Frontal cortex (tissue), 4 donors: ENCODE measurements at places on chromosomes 1 and 21.

GRCh38 chr1:160891474-160891873 lies 6.5 kb upstream of the ITLN1 start:
- DNase-seq = no peak

- peak; percentile 71 for DNase-seq
Measured at GRCh38 chr1:30908696-30909364, at the start of gene SDC3. SDC3 (minus strand) TSS chr1:30908758; CDS start chr1:30908586, 172 bp downstream.

DNA sequence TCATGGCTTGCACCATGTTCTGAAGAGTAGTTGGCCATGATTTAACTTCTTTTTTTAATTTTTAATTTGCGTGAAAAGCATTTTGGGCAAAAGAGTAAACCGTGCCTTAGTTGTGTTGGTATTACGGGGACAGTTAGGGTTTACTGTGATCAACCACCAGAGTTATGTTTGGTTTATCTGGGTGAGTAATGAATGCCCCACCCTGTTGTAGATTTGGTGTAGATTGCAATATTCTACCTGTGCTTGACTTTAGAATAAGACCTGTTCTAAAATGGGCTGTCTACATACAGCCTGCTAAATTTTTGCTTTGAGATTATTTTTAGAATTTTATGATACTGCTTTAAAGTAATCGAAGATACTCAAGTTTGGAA lies 1.4 kb downstream of the USP25 start:
- no peak for DNase-seq

DNA sequence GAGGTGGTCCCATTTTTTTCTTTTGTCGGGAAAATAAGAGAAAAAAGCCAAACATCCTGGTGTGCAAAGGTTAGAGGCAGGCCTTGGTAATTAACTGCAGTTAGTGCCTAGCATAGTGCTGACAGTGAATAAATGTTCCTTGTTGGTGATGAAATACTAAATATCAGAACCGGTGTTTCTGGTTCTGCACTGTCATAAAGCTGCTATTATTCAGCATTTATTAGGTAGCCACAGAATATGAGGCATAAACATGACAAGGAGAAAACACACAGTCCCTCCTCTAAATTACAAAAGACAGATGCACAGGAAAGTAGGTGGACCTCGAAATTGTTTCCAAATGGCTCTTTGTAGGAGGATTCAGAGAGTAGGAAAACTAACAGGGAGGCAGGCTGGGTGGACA lies 122.0 kb upstream of the ADGRL2 start:
- DNase-seq = no peak

DNA sequence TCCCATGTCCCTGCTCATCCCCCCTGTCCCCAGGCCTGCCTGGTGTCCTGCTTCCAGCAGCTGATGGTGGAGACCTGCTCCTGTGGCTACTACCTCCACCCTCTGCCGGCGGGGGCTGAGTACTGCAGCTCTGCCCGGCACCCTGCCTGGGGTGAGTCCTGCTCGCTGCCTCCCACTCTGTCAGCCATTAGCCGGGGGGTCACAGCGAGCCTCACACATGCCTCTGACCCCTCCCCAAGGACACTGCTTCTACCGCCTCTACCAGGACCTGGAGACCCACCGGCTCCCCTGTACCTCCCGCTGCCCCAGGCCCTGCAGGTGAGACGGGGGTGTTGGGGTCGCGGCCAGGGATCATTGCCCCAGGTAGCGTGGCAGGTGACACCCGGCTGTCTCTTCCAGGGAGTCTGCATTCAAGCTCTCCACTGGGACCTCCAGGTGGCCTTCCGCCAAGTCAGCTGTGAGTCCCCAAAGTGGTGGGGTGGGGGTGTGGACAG lies 10.0 kb downstream of the SCNN1D start:
- DNase-seq = no peak

DNA sequence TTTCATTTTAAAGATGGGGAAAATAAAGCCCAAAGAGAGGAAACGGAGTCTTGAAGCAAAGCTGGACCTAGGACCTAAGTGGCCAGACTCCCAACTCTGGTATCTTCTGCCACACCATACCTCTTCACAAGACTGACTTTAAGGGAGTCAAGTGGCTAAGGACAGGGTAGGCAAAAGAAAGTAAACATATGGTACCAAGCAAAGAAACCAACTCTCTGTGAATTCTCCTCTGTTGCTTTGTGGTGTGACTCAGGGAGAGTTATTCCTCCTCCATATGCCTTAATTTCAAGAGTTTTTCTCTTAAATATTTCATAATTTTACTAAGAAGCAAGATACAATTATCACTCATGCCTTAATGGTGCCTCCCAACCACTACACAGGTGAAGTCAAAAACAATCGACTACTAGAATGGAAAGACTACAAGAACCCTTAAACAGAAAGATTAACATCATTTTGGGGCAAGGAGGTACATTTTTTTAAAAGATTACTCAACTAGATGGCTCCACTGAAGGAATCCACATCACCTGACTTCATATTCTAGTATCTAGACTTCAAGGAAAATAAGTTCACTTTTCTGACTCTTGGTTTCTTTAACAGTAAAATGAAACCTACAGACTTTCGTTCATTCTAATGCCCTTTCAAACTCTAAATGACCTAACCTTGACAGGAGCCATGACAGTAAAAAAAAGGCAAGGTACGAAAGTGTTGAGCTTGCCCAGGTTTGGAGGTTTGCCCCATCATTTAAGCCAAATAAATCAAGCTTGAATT lies 44.2 kb downstream of the LUZP1 start:
- no peak for DNase-seq

- no peak for DNase-seq
Measured at GRCh38 chr1:51729824-51730301, 113.0 kb downstream of the OSBPL9 start.

GRCh38 chr1:186155594-186155993 lies 219.5 kb downstream of the TPR start:
- peak; percentile 2 for DNase-seq

DNA sequence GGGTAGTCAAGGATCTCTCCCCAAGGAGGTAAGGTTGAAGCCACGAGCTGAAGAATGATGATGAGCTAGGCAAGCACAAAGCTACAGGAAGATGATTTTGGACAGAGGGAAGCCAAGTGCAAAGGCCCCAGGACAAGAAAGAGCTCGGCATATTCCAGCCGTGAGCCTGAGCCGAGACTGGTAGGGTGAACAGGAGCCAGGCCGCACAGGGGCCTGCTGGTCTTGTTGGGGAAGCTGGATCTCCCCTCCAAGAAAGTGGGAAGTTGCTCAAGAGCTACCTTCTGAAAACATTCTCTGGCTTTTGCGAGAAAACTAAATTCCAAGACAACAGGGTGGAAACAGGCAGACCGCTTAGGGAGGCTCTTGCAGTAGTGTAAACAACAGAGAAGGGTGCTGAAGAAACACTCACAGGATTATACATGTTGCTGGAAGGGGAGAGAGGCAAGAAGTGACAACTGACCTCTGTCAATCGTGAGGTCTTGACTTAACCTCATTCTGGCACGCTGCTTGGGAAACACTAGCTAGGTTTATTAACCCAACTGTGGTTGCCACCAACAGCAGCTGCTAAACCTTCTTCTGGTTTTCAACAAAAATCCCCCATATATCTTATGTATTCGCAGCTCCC lies 625.2 kb downstream of the SMYD3 start:
- no peak for DNase-seq

DNA sequence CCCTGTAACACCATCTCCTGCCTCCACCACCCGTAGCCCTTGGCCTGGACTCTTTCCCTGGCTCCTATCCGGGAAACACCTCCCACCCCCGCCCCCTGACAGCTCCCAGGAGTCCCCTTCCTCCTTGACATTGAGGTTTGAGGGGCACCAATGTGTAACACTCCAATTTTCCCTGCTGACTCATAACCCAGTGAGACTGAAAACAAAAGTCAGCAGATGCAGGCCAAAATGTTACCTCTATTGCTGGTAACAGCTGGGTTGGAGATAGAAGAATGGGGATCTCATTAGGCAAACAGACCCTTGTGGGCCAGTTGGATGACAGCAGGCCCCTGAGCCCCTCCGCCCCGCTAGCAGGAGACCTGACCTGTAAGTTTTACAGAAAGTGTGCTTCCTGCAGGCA lies 237.2 kb downstream of the KAZN start:
- DNase-seq = no peak

DNA sequence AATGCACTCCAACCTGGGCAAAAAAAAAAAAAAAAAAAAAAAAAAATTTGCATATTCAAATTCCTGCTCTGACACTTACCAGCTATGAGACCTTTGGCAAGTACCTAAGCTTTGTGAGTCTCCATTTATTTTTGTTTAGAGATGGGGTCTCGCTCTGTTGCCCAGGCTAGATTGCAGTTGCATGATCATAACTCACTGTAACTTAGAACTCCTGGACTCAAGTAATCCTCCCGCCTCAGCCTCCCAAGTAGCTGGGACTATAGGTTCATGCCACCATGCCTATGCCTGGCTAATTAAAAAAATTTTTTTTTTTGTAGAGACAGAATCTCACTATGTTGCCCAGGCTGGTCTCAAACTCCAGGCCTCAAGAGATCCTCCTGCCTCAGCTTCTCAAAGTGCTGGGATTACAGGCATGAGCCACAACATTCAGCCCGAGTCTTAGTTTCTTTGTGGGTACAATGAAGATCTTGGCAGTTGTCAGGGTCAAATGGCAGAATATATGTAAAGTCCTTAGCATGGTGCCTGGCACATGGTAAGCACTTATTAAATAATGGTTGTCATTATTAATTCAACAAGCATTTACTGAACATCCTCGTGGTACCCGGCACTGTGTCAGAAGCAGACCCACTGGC lies 53.5 kb upstream of the TENT5B start:
- DNase-seq = no peak

GRCh38 chr21:45822429-45823099 lies 159.0 kb upstream of the COL6A1 start:
- no peak for DNase-seq

DNA sequence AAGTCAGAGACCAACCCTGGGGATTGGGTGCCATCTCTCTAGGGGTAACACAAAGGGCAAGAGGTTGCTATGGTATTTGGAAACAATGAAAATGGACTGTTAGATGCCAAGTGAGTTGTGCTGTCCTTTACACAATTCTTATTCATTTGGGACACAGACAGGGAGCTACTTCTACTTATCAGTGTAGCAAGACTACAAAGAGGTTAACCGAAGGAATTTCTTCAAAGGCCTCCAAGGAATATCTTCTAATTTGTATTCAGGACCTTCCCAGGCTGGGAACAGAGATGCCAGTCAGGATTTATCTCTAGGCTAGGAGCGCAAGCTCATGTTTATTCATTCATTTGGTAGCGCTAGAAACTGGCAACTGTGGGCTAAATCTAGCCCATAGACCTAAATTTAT lies 2.6 kb downstream of the NAXE start:
- no peak for DNase-seq

- no peak for DNase-seq
Measured at GRCh38 chr1:87961992-87962391, 633.3 kb downstream of the LMO4 start.

DNA sequence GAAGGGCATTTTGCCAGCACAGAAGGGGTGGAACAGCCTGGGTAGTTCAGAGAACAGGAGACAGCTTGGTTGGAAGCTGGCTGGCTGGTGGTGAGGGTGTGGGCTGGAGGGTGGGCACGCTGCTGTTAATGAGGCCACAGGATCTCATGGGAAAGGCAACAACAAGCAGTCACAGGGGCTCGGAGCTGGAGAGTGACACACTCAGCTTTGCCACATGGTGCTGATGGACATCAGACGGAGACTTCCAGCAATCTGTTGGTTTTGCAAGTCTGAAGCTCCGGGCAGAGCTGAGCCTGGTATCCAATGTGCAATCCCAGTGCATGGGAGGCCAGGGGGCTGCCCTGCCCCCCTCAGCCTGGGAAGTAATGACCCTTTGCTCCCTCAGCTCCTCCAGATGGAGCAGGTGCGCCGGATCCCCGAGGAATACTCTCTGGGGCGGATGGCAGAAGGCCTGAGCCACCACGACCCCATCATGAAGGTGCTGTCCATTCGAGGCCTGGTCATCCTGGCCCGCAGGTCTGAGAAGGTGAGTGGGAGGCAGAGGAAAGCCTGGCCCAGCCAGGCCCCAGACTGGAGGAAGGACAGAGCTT lies 15.6 kb upstream of the TTC4 start:
- no peak for DNase-seq

DNA sequence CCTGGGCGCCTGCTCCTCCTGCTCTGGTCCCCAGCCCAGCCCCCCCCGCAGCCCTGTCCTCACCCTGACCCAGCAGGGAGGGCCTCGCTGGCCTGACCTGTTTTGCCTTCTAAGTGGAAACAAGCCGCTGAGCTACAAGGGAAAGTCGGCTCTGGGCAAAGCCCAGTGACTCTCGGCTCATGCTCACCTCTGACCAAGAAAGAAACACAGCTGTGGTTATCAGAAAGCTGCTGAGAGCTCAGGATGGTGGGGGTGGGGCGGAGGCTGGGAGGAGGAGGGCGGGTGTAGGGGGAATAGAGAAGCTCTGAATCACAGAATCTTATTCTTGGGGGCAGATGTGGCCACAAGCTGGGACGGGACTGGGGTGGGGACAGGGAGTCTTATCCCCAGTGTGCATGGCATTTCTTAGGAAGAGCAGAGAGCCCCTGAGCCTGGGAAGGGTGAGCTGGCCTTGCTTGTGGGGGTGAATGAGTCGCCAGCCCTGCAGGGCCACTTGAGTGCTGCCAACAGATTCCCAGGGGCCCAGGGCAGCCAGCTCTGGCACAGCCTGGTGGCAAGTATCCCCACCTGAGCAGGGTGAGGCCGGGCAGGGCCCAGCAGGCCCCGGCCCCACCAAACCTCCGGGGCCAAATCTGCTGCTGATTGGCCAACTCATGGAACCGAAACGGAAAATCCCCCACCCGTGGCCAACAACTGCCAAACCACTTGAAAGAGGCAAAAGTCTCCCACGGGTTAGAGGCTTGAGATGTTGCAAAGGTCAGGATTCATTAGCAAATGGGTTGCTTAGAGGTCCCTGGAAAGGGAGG lies 120.6 kb downstream of the SPSB1 start:
- DNase-seq = no peak

DNA sequence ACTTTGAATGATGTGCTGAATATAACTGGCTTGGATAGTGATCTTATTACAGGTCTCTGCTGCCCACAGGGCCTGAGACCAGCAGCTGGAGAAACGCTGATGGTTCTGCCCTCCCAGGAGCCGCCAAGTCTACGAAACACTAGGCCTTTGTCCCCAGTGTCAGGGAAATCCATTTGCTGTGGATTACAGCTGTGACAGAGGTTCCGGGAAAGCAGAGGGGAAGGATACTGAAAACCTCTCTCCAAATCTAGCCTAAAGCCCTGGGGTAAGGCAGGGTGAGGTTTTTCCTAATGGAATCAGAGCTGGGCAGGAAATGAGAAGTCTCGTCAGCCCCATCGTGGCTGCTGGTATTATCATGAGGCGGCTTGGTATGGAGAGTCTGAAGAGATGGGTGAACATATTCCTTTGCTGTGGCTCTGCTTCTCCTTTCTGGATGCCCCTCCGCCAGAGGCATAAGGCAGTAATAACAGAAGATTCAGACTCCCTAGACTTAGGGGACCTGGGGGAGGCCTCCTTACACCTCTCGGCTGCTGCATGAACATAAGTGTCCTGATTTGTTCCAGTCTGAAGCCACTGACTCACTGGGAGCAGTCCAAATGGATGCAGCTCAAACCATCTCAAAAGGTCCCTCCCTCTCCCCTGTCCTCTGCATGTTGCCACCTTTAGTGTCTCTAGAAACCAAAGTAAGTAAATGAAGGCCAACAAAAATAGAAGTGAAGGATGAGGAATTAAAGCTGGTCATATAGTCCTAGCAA lies 48.1 kb downstream of the PHC2 start:
- no peak for DNase-seq
